AG09309 (cell line): ENCODE measurements at places on chromosomes 6 and 20.

GRCh38 chr20:62010551-62011402 lies 54.9 kb downstream of the TAF4 start:
- peak; percentile 3 for DNase-seq

GRCh38 chr20:40777653-40778052 lies 88.6 kb upstream of the MAFB start:
- DNase-seq: no peak

DNA sequence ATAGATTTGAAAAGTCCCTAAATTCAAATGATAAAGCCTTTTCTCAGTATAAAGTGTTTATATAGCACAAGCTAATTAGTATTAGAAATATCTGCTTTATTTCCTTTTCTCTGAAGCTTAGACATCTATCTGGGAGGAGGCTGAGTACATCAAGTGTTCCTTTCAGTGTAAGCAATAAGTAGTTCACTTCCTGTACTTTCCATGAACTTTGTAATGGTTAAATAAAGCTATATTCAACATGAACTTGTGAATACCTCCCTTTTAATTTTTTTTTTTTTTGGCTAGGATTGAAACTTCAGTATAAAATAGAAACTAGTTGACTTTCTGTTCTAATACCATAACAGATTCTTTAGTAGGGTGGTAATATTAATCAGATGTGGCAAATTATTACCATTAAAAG lies 190.9 kb downstream of the CENPW start:
- no peak for DNase-seq

DNA sequence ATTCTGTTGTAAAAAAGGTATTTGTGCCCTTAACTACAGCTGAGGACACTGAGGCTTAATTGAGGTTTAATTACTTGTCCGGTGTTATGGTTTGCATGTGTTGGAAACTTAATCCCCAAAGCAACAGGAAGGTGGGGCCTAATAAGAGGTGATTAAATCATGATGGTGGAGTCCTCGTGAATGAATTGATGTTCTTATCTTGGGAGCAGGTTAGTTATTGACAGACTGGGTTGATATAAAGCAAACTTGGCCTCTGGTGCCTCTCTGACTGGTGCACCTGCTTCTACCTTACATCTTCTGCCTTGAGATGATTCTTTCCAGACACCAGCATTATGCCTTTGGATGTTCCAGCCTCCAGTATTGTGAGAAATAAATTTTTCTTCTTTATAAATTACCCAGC lies 306.5 kb upstream of the HS3ST5 start:
- no peak for DNase-seq

DNA sequence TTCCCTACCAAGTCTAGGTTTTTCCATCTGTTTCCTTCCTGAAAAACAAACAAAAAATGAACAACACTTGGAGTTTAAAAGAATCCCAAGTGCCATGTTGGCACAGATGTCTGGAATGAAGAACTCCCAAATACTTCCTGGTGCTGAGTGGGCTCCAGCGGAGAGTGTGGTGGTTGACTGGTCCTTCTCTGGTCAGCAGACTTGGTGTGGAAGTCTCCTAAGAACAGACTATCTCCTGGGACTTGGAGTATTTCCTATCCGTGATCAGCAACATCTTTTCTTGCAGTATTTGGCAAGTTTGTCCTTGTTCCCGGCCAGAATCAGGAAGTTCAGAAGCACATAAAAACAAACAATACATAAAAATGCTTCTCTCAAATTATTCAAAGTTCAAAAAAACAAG lies 154.1 kb downstream of the MTFR2 start:
- DNase-seq: no peak

DNA sequence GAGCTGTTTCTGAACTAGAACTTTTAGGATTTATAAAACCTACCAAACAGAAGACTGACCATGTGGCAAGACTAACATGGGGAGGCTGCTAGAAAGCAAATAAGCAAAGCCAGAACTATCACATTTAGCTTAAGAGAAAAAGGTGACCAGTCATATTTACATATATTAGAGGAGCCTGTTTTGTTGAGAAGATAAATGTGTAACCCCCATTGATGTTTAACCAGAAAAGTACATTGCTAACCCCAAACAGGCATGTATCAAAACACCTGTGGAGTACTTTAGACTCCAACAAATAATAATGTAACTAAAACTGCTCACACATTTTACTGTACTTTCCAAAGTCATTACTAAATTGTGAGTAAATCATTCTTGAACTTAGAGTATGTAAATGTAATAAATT lies 35.0 kb downstream of the AKIRIN2 start:
- DNase-seq: no peak

- DNase-seq: no peak
These were observed 344.7 kb downstream of the NKAIN2 start for GRCh38 chr6:124148236-124148957.

- no peak for DNase-seq
These were observed 76.4 kb upstream of the RNF24 start for GRCh38 chr20:4091490-4092479.

GRCh38 chr6:140225701-140226436 lies 851.4 kb upstream of the CITED2 start:
- DNase-seq: no peak

DNA sequence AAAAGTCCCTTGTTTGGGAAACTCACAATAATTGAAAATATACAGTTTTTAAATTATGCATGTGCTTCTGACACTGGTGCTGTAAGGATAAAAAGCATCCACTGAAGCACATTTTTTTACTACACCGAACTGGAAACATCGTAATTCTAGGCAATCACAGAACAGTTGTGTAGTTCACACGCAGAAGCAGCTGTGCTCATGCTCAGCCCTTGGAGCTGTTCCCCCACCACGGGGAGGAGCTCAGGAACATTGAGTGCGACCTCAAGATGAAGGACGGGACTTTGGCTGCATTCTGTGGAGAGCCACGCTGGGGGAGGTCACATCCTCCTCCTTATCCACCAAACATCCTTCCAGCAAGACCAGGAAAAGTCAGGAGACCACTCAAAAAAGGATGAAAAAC lies 466.3 kb upstream of the CDH4 start:
- DNase-seq: no peak

- no peak for DNase-seq
These were observed 110.4 kb upstream of the COL21A1 start for GRCh38 chr6:56357616-56358373.

DNA sequence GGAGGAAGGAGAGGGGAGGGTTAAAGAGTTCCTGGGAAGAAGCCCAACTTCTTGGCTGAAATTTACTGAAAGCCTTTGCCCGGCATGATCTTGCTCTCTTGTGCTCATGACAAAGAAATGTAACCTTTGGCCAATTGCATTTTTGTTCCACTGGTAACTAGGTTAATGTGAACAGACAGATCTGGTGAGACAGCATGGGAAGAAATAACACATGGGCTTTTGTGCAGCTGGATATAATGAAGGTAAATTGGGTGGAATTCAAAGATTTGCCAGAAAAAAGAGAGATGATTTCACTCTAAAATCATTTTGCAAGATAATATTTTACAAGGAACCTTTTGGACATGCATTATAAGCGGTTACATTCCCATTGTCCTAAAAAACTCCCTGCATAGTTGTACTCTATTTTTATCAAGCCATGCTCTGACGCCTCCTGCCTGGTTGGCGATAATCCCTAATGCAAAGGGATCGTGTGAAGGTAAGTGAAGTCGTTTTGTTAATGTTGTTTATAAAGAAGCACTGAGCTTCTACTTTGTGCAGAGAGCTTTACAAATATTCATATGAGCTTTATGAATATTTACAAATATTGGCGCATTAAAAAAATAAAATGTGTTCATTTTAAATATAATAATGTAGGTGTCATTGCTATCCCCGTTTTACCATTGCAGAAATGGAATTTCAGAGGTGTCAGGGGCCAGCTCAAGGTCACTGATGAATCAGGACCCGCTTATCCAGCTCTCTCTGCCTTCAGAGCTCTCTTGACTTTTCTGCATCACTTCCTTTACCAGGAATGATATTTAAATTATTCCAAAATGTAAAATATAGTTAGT lies 161.3 kb upstream of the AGPAT4 start:
- peak; percentile 98 for DNase-seq

DNA sequence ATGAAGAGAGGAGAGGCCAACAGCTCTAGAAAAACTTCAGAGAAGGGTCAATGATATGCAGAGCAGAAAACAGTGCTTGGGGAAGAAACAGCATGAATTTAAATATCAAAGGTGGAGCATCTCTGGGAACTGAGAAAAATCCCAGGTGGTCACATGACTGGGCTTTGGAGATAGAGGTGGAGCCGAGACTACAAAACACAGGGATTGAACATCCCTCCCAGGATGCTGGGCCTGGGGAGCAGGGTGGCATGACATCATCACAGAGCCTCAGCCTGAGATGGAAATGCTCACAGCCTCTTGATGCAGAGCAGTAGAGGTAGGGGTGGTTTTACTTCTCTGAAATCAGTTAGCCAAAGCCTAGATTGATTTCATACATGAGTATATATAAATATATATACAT lies 529.5 kb downstream of the PRKN start:
- no peak for DNase-seq

GRCh38 chr20:46178891-46179290 lies 60.8 kb downstream of the CD40 start:
- DNase-seq: no peak

DNA sequence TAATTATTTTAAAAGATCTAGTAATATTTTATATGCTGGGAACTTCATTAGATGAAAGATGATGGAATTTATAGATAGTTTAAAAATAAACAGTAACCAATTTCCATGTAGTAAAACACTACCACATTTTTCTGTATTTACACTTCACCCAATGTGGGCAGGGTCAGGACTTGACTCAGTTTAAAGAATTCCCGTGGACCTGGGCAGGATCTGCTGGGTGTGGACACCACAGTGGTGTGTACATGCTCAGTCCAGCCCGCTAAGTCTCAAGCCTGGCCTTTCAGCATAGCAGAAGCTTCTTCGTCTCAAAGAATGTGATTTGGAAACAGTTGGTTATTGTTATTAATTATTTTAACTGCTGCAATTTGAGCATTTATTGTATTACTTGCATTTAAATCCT lies 364.2 kb downstream of the SYNE1 start:
- DNase-seq: no peak

- no peak for DNase-seq
These were observed 89.7 kb downstream of the INSM1 start for GRCh38 chr20:20457392-20458126.

- no peak for DNase-seq
These were observed 46.1 kb upstream of the UNC93A start for GRCh38 chr6:167244991-167245390.

DNA sequence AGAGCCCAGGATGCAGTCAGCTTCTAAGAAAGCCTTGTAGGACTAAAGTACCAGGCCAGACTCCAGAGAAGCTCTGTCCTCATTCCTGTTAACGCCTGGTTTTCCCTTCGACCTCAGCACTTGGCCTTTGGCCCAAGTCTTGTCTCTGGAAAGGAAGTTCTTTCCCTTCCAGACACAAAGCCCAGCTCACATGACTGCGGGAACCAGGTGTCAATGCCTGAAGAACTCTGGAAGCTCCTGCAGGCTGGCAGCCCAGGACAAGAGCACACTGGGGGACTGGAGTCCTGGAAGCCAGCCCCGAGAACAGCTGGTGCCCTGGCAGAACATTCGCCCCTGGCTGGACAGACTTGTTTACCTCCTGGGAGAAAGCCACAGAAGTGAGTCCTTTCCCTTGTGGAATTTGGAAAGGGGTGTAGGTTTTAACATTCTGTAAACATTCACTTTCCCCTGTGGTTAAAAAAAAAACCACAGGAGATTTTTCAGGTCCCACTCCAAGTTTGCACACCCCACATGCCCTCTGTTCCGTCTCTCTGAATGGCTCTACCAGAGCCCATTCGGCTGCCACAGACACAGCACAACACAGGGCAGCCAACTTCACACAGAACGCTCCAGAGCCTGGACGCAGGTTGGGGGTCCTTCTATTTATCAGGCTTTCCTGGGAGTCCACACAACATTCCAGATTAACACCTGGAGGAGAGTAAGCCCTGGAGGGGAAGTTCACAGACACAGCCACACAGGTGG lies 18.1 kb downstream of the ACSS1 start:
- no peak for DNase-seq

DNA sequence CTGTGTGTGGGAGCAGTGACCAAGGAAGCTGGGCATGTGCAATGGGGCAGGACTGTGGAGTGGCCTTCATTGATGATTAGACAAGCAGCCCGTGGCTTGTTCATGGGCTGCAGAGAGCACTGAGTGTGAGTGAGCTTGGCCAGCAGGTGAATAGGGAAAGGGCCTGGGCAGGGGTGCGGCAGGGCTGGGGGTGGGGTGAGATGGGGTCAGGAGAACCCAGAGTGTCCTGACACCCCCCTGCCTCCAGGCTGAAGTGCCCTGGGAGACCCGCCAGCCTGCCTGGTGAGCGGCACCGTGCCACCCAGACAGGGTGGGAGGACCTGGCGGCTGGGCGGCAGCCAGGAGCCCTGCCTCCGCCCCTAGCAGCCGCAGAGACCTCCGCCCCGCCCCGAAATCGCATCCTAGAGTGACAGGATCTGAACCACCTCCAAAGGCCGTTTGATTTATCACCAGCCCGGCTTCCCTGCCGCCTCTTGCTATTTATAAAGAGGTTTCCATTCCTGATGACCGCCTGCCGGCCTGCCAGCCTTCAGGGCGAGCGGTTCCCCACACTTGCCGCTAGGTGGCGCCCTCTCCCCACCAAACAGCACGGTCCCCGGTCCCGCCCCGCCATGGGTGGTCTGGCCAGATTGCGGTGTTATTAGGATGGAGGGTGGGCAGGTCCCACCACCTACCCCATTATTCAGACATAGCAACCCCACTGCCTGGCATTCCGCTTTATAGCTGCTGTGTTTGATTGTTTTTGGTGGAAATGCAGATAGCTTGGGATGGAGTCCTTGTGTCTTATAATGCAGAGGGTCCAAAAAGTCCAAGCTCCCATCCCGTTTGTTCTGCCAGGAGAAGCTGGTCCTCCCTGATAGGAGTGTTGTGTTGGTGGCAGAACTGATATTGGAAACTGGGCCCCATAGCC lies 3.5 kb downstream of the MYLK2 start:
- DNase-seq: no peak

DNA sequence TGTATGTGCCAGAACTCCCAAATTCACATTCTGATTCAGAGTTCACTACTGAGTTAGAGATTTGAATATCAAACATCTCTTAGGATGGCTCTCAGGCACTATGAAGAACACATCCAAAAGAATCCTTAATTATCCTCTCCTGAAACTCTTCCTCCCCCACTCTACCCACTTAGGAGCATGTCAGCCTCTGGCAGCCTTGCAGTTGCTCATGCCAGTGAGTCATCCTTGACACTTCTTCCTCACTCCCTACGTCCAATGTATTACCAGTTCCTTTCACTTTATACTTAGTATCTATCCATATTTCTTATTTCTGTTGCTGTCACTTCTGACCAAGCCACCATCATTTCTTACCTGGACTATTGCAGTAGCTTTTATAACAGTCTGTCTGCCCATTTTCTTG lies 192.0 kb upstream of the IMPG1 start:
- no peak for DNase-seq

GRCh38 chr6:159981403-159982245 lies 12.7 kb downstream of the IGF2R start:
- no peak for DNase-seq

DNA sequence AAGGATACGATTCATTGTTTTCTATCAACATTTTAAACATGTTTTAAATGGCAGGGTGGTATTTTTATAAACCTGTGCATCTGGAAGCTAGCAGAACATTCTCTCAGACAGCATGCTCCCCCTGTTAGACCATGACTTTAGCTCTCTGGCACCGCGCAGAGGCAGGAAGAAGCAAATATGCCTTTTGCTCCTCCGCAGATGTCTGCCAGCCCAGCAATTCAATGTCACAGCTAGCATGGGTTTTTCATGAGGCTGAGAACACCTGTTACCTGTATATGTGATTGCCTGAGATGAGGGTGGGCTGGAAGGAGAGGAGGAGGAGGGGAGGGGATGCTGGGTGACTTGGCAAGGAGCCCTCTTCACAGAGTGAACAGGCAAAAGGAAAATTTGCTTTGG lies 6.7 kb downstream of the MTCH1 start:
- peak; percentile 18 for DNase-seq
